ENCODE measurements at places on chromosomes 1 and 21.

- DNase-seq: no peak
Observed at GRCh38 chr21:36859744-36860501, 106.5 kb downstream of the HLCS start.

- no peak for DNase-seq
Observed at GRCh38 chr1:28099050-28099769, 10.8 kb upstream of the EYA3 start.

DNA sequence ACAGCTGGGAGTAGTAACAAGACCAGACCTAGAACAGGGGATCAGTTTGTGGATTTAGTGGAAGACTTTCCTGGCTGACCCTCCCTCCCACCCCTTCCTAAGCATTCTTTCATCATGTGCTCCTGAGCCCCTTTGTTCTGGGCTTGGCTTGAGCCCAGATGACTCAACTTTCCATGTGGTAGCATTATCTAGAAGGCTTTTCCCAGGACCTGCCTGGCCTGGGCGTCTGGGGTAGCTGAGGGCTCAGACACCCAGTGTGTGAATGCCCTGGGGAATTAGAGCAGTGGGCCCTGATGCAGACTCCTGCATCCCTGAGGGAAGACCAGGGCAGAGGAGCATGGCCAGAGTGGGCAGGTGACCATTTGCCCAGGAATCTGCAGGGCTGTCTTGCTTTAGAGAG, 44.1 kb upstream of the TSPAN2 start:
- DNase-seq: no peak

- DNase-seq: no peak
Observed at GRCh38 chr1:232728507-232729263, 76.5 kb upstream of the MAP10 start.

DNA sequence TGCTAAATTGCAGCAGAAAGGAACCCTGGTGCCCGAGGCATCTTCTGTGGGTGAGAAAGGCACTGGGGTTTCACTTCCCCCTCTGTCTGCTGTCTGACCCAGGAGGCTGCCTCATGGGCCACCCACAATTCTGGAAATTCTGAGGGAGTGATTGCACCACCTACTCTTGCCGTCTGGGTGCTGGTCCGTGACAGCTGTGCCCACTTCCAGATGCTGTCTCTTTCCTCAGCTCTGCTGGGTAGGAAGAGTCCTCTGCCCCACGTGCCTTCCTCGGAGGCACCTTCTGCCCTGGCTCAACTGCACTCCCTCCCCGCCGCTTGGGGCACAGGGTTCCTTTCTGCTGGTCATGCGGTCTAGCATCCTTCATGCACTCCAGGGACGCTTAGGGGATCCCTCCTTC, 96.3 kb downstream of the ARHGEF10L start:
- no peak for DNase-seq

GRCh38 chr1:237737938-237738610, 152.6 kb downstream of the ZP4 start:
- DNase-seq: no peak

DNA sequence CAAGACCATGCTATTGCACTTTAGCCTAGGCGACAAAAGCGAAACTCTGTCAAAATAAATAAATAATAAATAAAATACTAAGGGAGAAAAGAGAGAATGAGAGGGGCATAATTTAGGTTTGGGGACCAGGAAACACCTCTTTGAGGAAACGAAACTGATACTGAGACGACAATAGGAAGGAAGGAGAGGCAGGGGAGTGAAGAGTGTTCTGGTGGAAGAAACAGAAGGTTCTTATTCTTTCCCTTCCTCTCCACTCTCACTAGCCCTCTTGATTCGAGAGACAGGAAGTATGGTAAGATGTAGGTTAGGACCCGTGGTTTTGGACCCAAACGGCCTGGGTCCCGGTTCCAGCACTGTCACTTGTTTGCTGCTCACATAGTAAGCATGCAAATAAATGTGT, 1.6 kb upstream of the NKAIN1 start:
- no peak for DNase-seq

DNA sequence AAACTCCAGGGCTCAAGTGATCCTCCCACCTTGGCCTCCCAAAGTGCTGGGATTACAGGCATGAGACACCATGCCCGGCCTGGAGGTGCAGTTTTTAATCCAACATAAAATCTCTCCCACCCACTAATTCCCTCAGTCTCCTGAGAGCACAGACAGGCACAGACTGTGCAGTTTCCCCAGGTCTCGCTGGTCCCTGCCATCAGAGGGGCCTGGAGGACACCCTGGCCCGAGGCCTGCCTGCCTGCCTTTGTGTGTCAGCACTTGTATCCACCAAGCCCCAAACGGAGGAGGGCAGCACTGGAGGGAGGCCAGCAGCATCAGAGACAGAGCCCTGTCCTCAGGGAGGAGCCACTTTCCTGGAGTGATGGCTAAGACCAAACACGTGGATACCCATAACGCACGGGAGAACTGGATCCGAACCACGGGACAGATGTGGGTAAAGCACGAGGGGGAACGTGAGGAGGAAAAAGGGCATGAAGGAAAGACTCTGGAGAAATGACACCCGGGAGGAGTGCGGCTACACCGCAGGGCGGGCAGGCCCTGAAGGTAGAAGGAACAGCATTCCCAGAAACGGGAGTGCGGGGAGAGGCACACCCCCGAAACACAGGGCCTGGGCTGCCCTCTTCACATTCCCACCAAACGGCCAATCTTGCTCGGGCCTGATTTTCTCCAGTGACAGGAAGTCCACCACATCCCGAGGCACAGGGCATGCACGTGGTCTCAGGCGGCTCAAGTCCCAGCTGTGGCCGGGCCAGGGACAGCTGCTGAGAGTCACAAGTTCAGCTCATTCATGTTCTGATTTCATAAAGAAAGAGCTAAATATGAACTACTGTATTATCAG, 29.7 kb downstream of the NPHP4 start:
- no peak for DNase-seq

Measured in activated T-cell treated with anti-CD3 and anti-CD28 coated beads for 1 hour (primary cell).